Kidney glomerular epithelial cell (primary cell): ENCODE measurements at places on chromosomes 5 and 9.

DNA sequence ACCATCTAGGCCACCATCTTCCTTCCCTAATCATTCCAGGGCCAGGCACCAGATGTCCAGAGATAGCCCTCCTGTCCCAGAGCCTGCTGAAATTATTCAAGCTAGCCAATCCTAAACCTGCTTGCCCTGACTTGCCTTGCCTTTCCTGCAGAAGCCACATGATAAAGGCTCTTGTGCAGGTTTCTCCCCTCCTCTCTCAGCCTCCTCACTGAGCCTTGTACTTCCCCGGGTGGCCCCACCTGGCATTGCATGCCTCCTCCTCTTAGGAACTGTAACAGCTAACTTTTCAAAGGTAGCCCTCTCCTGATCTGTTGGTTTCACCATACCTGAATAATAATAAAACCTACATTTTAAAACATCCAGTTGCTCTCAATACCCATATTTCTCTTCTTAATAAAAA, 42.6 kb downstream of the DIRAS2 start:
- no peak for DNase-seq

GRCh38 chr5:150224483-150225027, 34.7 kb downstream of the SLC6A7 start:
- DNase-seq: no peak

DNA sequence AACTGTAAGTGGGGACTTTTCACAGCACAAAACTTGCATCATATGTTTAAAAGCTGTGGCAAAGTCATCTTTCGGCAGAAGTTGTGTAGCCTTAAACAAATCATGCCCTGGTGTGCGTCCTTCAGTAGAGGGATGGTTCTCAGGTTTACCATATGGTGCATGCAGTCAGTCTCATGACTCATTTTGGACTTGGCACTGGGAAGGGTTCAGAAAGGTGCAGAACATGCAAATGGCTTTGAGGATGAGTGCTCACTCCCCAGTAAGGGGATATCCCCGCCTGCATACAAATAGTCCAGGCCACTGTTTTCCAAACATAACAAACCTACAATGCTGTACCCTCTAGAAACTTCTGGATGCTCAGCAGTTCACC, 260.3 kb downstream of the NDUFS4 start:
- no peak for DNase-seq

DNA sequence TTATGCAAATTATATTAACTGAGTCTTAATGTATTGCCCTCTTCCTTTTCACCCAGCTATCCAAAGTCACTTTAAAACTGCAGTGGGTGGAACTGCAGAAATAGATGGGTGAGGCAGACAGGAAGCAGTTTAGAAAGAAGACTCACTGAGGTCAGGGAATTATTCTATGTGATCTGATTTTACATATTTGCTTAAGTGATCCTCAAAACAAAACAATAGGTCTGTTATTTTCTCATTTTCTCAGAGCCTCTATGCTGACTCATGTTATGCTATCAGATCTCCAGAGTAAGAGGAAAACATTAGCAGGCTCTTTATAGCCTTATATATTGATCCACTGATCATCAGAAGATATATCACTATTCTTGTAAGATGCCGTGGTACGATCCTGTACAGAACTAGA, 63.5 kb downstream of the MRPS27 start:
- DNase-seq: no peak

DNA sequence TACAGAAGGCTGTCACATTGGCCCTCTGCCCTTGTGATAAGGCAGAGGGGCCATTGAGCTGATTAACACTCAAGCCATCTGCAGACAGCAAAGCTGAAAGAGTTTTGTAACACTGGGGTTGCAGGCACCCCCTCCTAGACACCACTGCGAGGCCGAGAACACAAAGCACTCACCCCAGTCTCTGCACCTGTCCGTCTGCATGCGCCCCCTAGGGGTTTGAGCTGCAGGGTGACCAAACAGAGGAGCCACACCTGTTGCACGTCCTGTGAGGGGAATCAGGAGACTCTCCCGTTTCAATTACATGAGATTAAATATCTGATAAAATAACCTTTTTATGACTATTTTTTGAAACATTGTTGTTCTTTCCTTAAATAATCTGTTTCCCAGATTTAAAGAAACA, 1180.4 kb downstream of the CDH9 start:
- DNase-seq: no peak

GRCh38 chr5:178683783-178684182, 46.7 kb downstream of the ZNF354A start:
- no peak for DNase-seq

- no peak for DNase-seq
These were observed 21.0 kb downstream of the LARP1 start for GRCh38 chr5:154776167-154776566.

GRCh38 chr9:88826181-88826580, 165.1 kb upstream of the S1PR3 start:
- DNase-seq: no peak

DNA sequence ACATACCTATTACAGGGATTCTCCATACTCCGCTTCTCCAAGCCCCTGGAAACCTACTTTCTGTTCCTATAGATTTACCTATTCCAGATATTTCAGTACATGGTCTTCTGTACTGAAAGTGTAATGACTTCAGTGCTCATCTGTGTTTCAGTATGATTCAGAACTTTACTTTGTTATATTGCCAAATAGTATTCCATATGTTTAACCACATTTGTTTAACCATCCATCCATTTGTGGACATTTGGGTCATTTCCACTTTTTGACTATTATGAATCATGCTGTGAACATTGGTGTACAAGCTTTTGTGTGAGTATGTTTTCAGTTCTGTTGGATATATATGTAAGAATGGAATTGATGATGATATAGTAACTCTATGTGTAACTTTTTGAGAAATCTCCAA, 188.9 kb downstream of the PDZD2 start:
- no peak for DNase-seq

GRCh38 chr5:77454123-77454522, 38.0 kb downstream of the WDR41 start:
- no peak for DNase-seq

DNA sequence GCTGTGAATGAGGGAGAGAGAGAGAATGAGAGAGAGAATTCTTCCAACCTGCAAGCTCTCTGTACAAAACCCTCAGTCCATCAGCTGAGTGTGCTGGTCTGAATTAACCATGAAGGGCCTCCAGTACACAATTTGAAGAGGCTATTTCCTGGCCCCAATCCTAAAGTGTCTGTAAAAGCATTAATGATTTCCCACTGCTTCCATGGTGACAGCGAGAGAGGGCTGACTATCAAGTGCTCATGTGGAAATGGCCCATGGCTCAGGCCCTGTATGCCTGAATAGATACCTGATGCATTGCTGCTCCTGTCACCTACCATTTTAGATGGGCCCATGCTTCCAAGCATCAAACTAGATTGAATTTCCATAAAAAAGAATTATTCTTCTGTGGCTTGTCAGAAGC, 592.4 kb downstream of the KIF4B start:
- DNase-seq: no peak

DNA sequence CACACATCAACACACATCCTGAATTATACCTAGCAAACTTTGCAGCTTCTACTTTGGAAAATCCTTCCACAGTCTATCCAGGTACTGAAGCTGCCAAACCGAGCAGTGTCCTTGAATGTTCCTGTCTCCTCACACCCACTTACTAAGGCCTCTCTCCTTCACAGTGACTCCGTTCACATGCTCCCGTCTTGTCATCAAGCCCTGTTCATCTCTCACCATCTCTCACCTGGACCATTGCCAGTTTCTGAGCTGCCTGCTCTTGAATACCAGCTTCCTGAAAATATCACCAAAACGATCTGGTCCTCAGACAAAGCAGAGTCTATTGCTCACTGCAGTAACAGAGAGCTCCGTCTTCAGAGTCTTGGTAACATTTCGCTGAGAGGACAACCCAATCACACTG, 57.4 kb downstream of the GCNT1 start:
- DNase-seq: no peak

GRCh38 chr5:151063142-151063989, 17.5 kb downstream of the TNIP1 start:
- peak; percentile 68 for DNase-seq

DNA sequence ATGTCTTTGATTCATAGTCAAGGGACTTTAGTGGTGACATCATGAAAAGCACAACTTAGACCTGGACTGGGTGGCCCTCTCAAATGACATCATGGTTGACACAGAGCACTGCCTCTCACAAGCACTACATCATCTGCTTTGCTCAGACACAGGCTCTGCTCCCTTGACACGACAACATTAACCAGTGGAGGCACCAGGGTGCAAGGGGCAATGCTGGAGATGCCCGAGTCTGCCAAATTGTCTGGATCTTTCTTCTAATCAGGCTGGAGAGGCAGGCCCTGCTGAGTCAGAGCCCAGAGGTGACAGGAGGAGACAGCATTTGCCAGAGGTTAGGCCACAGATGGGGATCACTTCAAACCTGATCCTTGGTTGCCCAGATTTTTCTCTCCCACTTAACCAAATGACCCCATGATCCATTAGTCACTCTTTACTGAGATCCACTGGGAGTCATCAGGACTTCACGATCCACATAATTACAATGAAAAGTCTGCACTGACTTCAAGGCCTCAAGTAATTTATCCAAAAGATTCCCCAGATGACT, 174.4 kb downstream of the SLIT3 start:
- DNase-seq: peak; percentile 27

GRCh38 chr5:146101646-146102045, 3.7 kb downstream of the PLAC8L1 start:
- DNase-seq: no peak

GRCh38 chr9:21081451-21081850, 3.7 kb upstream of the IFNB1 start:
- no peak for DNase-seq

DNA sequence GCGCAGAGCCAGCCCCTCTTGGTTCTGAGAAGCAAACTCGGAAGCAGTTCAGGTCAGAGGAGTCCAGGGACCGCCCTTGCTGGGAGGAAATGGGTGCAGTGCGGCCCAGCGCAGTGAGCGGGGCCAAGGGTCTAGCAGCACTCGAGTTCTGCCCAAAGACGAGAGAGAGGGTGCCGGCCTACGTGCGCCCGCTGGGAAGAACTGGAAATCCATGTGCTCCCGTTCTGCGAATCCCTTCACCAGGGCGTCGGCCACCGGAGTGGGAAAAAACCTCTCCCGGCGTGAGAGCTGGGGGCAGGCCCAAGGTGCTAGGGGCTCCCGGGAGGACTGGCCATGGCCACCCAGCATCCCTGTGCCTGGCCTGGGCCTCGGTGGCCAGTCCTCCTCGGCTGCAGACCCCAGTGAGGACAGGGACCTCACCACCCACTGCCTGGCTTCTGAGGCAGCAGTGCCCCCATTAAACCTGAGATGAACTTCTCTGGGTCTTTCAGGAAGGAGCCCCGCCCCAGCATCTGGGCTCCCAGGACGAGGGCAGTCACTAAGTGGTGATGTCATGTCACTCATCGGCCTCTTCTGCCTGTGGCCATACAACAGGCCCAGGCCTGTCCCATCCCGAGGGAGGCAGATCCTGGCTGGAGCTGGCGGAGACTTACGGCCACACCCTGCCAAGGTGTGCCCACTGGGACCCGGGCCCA, 10.6 kb downstream of the TMEM250 start:
- no peak for DNase-seq

DNA sequence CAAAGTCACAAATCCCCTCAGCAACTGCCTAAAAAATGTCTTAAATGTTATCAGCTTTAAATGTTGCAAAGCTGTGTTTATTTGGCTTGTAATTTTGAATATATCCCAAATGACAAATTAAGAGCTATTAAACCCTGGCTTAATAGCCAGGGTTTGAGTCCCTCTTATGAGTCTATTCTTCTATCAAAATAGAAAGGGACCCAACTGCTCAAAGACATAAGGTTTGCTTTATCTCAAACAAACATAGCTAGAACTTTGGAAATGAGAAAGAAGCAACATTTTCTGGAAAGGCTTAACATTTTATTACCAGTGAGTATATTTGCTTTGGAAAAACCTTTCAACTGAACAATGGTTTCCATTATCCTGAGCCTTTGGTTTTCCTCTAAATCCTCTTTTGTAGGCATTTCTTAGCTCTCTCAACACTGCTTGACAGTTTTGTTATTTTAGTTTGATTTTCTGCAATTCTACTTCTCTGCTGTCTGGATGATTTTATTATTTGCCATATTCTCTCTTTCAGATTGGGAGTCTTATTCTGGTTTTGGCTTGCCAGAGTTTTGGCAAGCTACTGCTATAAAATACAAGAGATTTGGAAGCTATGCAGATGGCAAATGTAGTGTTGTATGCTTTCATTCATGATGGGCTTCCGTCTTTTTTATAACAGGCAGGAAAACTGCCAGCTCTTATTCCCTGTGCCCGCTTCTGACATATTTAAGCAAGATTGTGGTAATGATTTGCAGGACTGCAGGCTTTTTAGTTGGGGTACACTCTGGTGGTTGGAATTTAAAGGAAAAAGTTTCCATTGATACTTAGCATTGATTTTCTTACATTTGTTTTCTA, 734.9 kb downstream of the DTWD2 start:
- DNase-seq: no peak

GRCh38 chr5:55073211-55073610, 29.2 kb upstream of the GZMA start:
- no peak for DNase-seq

DNA sequence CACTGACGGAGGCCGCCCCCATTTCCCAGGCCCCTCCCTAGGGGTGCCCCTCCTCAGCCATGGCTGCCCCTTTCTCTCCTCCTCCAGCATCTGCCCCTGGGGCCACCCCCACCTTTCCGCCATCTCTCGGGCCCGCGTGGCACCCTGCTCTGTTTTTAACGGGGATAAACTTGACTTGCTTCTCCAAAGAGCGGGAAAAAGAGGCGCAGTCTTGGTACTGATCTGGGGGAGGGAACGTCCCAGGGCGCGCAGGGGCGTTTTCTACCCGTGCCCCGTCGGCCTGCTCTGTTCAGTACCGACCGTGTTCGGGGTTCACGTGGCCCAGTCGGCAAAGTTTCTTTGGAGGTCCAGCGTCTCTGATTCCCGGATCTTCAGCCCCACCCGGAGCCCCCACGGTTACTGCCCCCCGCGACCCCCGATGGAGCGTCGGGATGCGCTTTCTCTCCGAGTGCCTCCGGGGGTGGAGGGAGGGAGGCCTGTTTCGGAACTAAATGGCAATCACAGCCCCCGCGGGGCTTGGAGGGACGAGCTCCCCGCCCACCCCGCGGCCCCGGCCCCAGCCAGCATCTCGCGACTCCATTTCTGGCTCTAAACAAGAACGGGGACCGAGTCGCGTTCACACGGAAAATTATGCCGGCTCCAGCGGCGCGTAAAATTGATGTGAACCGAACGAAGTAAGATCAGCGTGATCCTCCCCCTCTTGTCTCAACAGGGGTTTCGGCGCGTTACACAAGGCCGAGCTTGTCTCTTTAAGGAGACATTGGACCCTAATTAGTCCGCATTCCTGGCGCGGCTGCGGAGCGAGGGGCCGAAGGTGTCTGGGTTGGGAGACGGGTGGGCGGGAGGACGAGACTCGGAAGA, 1.1 kb upstream of the TLE4 start:
- DNase-seq: no peak

- no peak for DNase-seq
These were observed 65.3 kb downstream of the RXRA start for GRCh38 chr9:134391319-134392231.

GRCh38 chr9:84045481-84046097, 65.0 kb downstream of the RMI1 start:
- DNase-seq: no peak

- DNase-seq: no peak
These were observed 226.5 kb downstream of the TLE1 start for GRCh38 chr9:81462801-81463200.

- DNase-seq: no peak
These were observed 41.4 kb upstream of the IFNK start for GRCh38 chr9:27482709-27483108.
